ENCODE measurements at places on chromosomes 1 and 21.

DNA sequence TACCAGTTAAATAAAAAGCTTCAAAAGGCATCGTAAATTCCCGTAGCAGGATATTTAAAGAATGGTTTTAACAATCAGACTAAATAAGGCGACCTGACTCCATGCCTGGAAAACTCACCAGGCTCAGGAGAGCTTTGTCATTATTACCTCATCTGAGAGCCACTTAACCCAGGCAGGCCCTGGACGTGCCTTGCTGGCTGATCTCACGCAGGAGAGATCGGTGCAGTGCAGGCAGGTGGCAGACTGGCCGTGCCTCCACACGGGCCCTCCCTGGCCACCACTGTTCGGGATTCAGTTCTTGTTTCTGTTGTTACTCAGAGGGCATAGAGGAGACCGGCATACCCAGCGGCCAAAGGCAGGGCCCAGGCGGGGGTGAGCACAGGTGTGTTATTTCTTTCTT lies 6.4 kb downstream of the MT1HL1 start:
- DNase-seq, result no peak

DNA sequence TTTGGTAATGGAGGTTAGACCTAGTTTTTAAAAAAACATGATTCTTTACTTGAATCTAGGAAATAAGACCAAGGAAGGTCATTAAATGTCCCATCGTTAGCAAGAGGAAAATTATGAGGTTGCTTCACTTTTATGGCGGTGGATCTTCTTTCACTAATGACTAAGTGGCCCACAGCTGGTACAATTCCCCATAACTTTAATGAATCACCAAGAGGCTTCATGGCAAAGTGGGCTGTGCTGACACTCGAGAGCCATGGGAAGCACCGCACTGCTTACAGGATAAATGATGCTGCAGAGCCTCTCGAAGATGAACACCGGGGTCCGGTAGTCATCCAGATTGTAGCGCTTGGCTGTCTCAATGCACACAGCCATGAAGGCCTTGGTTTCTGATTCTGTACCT lies 108.8 kb downstream of the UBR4 start:
- DNase-seq, result no peak

DNA sequence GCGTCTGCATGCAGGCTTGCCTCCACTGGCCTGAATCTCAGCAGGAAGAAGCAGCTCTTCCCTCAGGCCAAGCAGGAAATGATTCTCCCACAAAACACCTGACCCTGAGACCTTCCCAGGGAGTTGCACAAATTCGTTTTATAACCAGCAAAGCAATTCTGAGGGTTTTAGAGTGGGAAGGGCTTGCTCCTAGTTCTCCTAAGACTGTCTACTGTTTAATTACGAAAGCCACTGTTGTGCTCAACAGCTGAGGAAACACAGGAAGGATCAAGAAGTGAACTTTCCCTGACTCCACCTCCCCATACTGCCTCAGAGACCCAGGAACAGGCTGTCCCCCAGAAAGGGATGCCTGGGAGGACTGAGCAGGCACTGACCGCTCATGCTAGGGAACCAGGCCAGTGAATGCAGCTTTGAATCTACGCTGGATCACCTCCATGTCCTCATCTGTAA lies 37.0 kb upstream of the PUM1 start:
- DNase-seq, result no peak

- no peak for DNase-seq
Observed at GRCh38 chr1:38579056-38579455, 280.5 kb downstream of the RRAGC start.

- no peak for DNase-seq
Observed at GRCh38 chr1:153404086-153404635, 12.2 kb upstream of the S100A7A start.

DNA sequence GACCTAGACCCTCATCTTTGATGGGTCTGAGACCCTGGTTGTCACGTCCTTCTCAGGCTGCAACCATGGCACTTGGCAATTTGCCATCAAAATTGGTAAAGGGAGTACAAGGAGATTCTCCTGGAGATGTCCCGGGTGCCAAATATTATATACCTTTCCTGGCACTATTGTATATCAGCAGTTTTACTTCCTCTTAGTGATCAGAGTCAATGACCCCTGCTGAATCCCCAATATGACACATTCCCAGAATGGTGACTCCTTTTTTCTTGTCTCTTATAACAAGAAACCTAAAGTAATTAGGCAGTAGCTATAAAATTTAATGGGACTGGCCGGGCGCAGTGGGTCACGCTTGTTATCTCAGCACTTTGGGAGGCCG lies 39.6 kb upstream of the CDC42BPA start:
- DNase-seq, result no peak

DNA sequence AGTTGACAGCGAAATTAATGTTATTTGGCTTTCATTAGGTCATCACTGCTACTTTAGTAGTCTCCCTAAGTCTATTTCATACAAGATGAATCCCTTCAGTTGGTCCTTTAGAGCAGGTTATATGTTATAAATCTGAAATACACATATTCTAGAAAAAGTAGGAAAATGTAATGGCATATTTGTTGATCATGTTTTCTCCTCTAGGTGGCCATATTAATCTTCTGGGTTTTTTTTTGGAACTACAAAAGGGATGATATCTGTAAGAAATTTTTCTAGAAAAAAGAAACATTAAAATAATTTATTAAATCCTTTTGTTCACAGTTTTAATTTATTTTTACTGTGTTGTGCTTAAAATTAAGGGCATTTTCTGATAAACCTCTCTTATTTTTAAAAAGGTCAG lies 87.9 kb downstream of the SYT14 start:
- DNase-seq, result no peak

- no peak for DNase-seq
Observed at GRCh38 chr1:230807029-230807428, 59.8 kb downstream of the CAPN9 start.

GRCh38 chr1:94621395-94621794 lies 79.8 kb upstream of the F3 start:
- DNase-seq, result peak; percentile 58

GRCh38 chr1:180213401-180214170 lies 16.5 kb upstream of the LHX4 start:
- no peak for DNase-seq

GRCh38 chr1:210081494-210081893 lies 143.5 kb downstream of the SYT14 start:
- no peak for DNase-seq

GRCh38 chr1:54987919-54988705 lies 7.7 kb downstream of the TMEM61 start:
- no peak for DNase-seq

GRCh38 chr1:151156515-151156819 lies at the start of gene TNFAIP8L2:
Gene TNFAIP8L2, plus strand, starts transcription at chr1:151156649. Its CDS starts 2,049 bp downstream, at chr1:151158698.
- DNase-seq, result no peak

DNA sequence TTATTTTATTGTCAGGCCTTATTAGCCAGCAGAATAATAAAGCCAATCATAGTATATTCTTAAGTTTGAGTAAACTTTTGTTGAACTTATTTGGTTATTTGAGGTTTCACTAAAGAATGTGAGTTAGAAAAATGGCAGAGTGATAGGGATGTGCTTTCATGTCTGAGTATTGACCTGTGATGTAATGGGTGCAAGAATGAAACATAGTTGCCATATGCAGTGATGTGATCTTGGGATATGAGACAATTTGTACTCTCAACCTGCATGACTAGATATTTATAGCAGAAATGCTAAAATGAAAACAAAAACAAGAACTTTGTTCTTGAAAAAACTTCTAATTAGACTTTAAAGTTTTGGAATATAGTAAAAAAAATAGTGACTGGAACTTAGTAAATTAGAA lies 97.9 kb downstream of the DISP1 start:
- DNase-seq, result no peak

All from SW480 (cell line).